ENCODE measurements at places on chromosomes 2 and 18.

GRCh38 chr2:191650896-191651773 is 26.8 kb upstream of the NABP1 start:
- no peak for DNase-seq

- no peak for DNase-seq
Measured at GRCh38 chr2:110804915-110805314, 72.5 kb downstream of the ACOXL start.

DNA sequence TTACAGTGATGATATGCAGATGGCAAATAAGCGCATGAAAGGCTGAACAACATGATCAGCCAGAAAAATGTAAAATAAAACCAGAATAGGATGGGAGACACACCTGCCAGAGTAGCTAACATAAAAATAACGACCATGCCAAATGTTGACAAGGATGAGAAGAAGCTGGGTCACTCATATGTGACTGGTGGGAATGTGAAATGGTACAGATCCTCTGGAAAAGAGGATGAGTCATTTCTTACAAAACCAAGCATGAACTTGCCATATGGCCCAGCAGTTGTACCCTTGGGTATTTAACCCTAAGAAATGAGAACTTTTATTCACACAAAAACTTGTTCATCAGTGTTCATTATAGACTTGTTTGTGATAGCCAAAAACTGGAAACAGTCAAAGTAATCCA is 143.8 kb downstream of the SH3BP4 start:
- DNase-seq, result no peak

DNA sequence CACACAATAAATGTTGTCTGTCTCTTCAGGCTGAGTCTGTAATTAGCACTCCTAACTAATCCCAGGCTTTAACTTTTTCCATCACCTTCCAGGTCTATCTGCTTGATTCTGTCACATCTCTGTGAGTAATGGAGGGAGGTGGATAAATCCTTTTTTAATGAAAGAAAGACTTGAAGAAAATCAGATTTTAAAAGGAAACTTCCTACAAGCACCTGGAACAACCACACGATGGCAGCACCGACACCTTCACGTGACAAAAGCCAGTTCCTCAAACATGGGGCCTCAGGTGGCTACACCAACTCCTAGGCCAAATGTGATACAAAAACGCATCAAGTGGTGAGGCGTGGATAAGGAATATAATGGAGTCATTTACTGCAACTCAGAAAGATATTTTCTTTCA is 41.8 kb downstream of the TGFBRAP1 start:
- no peak for DNase-seq

GRCh38 chr18:12861637-12862036 is 22.4 kb downstream of the PTPN2 start:
- no peak for DNase-seq

DNA sequence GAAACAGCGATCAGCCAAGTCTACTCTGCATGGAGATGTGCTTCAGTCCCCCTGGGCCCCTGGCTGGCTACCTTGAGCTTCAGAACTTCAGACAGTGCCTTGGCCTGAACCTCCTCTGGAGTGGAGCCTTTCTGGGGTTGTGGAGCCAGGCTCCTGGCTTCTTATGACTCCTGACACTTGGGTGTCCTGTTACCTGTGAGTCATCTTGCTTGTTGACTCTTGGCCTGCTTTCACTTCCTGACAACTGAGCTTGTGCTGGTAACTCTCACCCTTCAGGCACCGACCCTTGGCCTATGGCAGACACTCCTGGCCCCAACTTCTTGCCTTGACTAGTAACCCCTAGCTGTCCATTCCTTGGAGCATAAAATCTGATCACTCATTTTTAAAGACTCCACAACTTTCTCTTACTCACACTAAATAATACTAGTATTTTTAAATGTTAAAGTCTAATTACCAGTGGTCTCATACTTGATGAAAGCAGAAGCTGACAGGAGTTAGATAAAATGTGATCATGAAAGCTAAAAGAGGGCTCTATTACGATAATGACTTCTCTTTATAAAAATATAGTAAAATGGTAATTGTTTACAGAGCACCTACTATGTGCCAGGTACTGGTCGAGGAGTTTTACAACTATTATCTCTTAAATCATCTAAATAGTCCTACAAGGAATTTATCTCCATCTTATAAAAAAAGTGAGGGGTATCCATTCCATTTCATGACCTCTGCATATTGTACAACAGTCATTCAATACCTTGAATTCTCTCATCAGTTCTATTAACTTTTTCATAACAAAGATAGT is 46.3 kb upstream of the VIT start:
- DNase-seq, result no peak

DNA sequence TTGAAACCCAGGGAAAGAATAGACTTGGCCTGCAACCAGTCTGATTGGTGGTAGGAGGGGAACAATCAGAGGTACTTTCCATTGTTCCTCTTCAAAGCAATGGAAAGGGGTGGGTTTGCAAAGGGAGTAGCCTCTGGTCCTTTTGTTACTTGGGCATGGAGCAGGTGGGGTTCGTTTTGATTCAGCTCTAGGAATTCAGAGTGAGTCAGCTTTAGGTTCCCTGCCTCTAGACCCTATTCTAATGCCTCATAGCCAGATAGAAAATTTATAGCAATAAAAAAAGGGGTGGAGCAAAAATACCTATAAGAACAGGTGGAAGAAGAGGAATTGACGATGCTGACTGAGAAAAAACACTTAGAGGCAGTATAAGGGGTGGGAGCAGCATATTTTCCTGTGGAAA is 636.4 kb downstream of the PLCL1 start:
- no peak for DNase-seq

DNA sequence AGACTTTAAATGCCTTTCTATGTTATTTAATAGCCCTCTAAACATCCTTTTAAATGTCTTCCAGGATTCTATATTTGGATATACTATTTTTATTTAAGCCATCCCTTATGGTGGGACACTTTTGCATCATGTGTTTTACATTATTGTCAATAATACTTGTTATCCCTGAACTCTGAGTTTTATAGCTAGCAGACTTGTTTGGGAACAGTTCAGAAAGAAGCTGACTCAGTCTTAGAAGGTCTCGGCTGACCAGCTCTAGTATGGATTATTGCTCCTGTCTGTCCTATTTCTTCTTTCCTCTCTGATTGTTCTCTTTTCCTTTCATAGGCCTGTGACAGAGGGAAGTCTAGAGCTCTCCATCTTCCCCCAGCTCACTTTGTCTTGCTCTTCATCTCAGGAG is 77.3 kb upstream of the CXCR4 start:
- DNase-seq, result no peak

DNA sequence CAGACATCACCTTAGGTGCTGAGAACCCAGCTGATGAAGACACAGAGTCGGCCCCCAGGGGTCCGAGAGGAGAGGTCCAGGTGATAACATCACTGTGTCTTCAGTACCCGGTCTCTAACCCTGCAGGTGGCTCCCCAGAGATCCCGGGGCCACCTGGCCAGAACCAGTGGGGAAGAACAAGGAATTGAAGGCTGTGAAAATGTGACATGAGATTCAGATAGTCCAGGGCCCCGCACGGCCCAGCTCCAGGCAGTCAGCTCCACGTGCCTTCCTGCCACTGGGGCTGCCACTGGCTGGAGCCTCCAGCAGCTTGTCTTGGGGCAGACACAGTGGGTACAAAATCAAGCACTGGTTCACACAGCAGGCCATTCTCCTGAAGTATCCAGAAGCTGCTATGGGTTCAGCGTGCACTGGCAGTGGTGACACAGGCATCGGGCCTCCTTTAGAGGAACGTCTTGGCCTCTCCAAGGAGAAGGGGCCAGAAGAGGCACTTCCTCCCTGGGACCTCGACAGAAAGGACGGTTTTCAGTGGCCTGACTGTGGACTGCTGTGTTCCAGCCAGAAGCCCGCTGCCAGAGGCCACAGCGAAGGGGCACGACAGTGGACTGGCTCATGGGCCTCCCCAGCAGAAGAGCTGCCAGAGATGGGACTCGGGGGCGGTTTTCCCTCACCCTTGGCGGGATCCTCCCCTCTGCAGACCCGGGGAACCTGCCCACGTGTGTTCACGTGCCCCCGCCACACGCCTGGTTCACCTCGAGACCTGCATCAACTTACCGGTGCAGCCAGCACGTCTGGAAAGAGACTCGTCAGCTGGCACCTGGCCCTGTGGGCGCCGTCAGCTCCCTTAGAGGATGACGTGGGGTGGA is 150.4 kb downstream of the HDAC4 start:
- no peak for DNase-seq

DNA sequence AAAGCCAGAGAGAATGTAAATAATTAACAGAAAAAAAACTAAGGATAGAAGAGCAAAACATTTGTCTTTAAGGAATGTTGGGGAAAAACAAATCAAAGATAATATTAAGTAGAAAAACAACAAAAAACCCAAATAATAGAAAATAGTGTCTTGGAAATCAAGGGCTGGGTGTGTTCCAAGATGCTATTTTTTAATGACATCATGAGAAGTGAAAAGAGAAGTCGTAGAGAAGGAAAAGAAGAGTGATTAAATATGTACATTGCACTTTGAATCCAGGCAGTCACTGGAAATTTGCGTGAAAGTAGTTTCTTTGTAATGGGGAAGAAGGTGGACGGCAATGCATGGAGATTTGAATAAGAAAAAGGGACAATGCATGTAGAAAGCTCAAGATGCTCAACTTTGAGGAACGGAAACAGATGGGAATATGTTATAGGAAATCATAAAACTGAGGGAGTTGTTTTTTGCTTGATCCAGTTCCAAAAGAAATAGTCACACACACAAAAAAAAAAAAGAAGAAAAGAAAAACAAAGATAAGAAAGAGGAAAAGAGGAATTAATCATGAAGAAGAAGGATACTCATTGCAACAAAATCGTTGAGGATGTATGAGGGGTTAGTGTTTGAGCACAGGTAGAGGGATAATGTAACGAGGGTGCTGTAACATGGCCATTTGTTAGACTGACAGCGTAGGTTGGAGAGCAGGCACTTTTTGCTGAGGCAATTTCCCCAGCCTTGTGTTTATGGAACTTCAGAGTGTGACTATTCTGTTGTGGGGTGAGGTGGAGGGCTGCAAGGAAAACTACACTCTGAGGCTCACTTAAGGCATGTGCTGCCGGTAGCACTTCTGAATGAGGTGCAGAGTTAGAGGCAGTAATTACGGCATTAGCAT is 184.1 kb downstream of the CALCRL start:
- DNase-seq, result no peak

DNA sequence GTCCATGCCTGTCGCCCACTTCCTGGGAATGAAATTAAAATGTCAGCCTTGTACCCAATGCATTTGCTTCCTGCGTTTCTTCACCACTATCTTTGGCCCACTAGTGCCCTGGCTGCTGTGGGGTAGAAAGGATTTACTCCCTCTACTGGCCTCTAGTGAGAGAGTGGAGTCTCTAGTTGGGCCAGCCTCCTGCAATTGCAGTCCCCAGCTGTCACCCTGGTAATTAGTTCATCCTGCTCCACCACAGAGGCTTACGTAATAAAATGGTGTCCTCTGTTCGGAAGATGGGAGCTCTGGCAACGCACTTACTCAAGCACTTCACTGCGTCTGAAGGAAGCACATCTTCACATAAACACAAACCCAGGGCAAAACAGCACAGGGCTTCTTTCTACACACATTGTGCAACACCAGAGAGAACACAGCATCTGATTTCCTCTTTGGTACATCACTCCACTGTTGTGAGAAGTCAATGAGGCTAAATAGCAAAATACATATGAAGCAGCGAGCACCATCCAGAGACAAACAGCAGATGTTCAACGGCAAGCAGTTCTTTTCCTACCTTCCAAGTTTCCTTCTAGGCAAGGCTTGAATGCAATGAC is 274.6 kb downstream of the LRATD1 start:
- DNase-seq, result no peak

GRCh38 chr2:105962221-105962620 is 217.5 kb downstream of the NCK2 start:
- no peak for DNase-seq

- no peak for DNase-seq
Measured at GRCh38 chr2:216584112-216584511, 49.1 kb upstream of the IGFBP2 start.

DNA sequence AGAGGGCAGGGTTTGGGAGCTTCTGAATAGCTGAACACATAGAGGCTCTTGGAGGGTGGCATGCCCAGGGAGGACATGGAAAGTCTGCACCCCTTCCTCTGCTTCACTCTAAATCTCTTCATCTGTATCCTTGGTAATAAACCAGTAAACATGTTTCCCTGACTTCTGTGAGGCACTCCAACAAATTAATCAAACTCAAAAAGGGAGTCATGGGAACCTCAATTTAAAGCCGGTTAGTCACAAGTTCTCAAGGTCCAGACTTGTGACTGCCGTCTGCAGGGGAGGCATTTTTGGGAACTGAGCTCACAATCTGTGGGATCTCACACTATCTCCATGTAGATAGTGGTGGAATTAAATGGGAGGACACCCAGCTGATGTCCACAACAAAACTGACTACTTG is 33.1 kb upstream of the STON1 start:
- peak; percentile 80 for DNase-seq

DNA sequence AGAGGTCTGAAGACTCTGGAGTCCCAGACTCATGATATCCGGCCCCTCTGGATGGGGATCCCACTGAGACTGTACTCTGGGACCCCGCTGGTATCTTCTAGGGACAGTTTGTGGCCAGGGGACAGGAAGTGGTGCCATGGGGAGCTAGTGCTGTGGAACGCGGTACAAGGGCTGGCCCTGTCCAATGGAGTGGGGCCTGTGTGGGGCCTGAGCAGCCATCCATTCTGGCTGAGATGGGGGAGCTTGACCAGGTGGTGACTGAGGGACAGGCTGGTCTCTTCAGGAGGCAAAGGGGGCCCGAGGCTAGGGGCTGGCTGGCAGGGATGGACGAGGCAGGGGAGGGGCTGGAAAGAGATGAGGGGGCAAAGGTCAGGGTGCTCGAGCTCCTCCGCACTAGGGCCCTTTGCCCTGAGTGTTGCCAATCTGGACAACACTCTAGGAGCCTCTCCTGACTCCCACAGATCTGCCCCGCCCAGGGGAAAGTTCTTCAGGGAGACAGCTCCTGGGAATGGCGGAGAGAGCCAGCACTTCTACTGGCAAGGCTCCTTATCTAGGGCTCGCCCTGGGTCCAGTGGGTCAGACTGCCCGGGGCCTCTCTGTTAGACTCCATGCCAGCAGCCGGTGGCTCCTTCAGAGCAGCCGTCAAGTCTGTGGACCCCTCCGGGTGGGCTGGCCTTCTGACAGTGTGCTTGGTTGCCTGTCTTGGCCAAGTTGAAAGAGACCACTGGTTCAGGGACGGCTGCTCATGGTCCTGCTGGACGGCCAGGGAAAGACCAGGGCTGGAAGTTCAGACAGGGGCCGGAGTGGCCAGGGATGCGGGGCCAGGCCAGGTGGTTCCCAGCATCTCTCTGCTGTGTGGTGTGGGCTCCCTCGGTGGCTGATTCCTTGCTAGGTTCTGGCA is 12.3 kb downstream of the MALL start:
- DNase-seq, result no peak

Measured in AG04449 (cell line).